ENCODE measurements at places on chromosomes 4 and X. TPM values are rescaled to one million over a fixed set of nuclear protein-coding genes. Genes with fewer than 3 reads are reported as not detected.
A peak's percentile ranks its signal among the peaks of the same experiment; 100 is the strongest.

MSX1 gene
- 4.6 TPM for total RNA-seq

SH3D19 gene
- total RNA-seq = 91.1 TPM

MCTS1 gene
- 17.6 TPM for total RNA-seq

KCND1 gene
- 0.50 TPM for total RNA-seq

DNA sequence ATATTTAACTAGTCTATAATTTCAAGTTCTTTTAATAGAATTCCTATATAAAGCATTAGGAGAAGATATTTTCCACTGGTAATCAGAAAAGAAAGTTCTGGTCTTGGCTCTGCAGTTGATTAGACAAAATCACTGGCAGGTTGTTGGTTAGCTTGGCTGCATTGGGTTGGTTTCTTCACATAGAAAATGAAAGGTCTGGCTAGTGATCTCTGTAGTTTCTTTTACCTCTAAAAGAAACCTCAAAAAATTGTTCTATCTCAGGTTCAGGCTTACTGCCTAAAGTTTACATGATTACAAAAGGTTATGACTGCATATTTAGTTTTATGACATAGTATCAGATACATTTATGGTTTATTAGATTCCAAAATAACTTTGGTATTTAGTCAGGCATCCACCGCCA, 95.8 kb upstream of the NAP1L5 start:
- DNase-seq = no peak

GRCh38 chrX:136718091-136718490, 62.6 kb downstream of the ARHGEF6 start:
- no peak for DNase-seq

GRCh38 chr4:85520765-85521749, 46.1 kb downstream of the ARHGAP24 start:
- peak; percentile 69 for DNase-seq

- no peak for DNase-seq
Measured at GRCh38 chrX:32421266-32421665, 790.1 kb downstream of the DMD start.

DNA sequence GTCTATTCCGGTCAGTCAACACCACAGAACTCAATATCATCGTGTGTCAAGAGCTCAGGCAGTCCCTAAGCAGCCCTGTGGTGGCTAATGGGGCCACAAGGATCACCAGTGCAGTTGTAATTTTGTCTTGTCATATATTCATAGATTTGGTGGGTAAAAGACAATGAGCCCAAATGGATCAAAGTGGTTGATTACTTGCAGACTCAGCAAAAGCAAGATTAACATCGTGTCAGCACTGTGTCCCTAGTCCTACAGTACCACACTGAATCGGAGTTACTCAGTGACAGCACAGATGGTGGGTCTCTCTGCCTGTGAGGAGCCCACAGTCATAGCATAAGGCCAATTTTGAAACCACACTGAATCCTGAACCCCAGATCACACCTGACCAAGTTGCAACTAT, 8.7 kb downstream of the XAGE5 start:
- DNase-seq = no peak

DNA sequence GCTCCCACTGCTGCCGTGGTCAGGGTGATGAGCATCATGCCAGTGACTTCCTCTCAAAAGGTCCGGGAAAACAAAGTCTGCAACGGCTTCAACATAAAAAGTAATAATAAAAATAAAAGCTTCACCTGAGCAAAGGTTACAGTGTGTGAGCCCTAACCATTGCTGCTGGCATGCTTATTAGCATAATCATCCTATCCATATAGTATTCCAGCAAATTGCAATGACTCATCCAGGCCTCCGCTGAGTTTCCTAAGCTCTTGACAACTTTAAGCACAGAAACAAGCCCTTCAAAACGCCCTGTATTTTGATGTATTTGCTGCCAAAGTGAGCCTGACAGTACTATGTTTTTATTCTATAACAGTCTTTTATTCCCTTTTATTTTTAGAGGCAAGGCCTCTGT, 100.5 kb downstream of the AASDH start:
- no peak for DNase-seq

DNA sequence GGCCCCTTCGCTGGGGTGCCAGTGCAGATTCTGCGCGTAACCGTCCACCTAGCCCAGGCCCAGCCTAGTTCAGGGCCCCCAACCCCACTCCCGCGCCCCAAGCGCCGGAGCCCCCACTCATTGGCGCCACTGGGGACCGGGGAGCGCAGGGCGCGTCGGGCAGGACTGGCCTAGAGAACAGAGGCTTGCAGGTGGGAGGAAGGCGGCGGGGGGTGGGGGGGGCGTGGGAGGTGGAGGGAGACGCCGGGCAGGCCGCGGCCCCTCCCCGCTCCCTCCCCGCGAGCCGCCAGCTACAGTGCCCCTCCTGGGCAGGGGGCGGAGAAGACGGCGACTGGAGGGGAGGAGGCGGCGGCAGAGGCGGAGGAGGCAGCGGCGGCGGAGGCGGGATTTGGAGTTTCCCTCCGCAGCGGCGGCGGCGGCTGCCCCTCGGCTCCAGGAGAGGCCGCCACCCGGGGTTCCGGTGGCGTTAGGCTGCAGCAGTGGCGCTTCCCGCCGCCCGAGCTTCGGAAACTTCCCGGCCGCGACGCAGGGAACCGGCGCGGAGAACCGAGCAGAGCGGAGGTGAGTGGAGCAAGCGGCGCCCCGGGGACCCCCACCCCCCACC, 4.8 kb upstream of the DUSP9 start:
- no peak for DNase-seq

- DNase-seq = no peak
Measured at GRCh38 chrX:13875572-13875971, 58.7 kb upstream of the GPM6B start.

GRCh38 chrX:133837091-133837490, 148.3 kb downstream of the GPC3 start:
- DNase-seq = no peak
